Kidney (tissue), 22 donors: ENCODE measurements at places on chromosomes 3 and 15.

GRCh38 chr3:124843506-124844177 lies 43.5 kb downstream of the ITGB5 start:
- no peak for DNase-seq

DNA sequence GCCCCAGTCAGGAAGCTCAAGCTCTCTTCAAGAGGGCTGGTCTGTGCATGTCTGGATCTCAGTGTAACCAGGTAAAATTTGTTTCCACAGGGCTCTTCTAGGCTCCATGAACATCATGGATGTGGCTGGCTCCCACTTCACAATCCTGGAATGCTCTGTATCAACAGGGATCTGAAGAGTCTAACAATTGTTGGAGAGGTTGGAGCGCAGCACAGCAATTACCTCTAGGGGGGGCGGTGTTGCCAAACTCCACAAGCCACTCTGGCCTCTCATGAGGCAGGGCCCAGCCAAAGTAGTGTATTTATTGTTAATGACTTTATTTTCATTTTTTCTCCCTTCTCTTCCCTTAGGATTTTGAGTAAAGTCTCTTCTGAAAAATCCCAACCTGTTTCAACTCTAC lies 6.1 kb upstream of the EIF2B5 start:
- no peak for DNase-seq

DNA sequence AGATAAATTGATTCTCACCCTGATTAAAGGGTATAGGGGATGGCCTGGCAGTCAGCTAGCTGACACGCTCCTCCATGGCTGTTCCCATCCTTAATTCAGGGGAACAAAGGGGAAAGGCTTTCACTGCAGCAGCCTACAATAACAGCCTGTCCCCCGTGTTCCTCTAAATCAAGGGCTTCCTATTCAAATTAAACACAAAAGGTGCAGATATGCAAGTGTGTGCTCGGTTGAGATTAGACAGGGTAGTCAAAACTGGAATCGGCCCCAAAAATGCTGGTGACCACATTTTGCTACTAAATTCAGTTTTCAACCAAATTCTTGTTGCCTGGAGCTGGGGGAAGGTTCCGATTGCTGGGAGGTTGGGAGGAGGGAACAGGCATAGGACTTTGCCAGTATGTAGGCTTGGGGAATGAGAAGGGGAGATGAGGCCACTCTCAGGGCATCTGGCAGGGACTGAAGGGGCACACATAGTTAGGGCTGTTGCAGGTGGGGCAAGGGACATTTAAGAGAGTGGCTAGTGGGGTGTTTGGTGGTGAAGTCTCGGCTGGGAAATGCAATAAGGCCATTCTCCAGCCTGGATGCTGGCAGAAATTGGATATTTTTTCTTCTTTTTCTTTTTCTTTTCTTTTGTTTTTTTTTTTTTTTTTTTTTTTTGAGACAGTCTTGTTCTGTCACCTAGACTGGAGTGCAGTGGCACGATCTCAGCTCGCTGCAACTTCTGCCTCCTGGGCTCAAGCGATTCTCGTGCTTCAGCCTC lies 32.9 kb upstream of the CTSH start:
- no peak for DNase-seq

DNA sequence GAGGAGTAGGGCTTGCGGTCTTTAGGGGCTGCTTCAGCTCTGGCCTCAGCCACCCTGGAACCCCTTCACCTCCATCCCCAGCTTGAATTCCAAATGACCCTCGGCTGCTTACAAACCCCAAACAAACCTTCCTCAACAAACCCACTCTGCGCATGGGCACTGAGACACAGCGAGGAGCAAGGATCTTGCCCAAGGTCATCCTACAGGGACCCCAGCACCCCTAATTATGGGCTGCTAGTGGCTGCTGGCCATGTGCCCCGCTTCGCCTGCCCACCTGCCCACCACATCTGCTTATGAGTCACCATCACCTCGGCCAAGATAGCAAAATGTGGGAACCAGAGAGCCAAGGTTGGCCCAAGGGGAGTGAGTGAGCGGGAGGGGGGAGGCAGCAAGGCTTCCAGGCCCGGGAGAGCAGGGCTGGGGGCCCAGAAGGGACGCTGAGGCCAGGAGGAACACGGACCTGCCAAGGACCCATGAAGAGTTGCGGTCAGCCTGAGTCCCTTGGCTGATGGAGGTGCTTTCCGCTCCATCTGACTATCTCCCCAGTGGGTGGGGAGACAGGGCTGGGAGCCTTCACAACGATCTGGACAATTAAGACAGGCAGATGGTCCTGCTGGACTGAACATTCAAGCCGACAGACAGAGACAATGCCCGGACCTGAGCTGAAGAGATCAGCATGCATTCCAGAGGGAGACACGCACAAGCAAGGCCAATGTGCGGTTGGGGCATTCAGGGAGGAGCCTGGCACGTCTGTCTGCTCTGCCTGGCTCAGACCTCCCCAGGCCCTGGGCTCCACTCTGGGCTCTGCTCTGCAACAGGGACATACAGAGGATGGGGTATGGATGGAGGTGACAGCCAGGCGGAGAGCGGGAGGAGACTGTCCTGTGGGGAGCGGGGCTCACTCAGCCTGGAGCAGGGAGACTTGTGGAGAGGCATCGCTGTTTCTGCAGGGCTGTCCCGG lies 10.8 kb upstream of the GRIP2 start:
- DNase-seq = no peak

DNA sequence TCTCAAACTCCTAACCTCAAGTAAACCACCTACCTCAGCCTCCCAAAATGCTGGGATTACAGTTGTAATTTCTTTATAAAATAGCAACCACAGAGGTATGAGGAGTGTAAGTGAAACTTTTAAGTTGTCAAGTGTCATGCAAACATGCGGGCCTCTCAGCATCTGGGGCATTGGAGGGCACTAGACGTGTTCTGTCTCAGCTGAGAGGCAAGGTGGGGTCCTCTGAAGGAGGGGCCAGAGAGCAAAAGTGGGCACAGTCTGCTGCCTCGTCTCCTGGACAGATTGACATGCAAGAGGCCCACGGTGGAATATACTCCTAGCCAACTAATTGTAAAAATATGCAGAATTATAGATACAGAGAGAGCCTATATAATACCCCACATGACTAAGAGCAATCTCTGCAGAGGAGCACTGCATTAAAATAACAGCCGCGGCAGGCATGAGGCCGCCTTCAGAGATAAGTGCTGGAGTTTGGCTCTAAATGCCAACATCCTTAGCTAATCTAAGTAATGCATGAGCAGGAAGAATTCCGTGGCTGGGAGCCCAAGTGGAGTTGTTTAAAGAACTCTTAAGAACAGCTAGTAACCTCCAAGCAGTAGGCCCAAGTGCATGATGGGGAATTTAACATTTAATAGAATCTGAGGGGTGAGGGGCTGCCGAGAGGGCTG lies 87.8 kb upstream of the RNU6-1 start:
- DNase-seq = peak; percentile 45

DNA sequence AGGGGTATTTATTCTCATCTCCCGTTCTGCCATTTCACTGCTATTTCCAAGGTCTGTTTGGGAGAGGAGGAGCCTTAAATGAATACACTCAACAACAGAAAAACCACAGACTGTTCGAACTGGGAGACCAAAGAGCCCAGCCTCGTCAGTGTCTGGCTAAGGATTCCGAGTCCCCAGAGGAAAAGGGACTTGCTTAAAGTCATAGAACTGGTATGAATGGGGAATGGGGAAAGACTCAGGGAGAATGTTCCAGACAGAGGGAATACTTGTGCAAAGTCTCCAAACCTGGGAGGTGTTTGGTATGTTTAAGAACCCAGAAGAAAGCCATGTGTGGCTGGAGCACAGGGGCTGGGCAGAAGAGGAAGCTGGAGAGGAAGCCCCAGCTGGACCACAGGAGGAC lies 46.9 kb downstream of the FAM43A start:
- DNase-seq = no peak

GRCh38 chr3:24137334-24137733 lies 192.2 kb downstream of the NR1D2 start:
- no peak for DNase-seq

- DNase-seq = no peak
Observed at GRCh38 chr3:158617982-158618875, 26.1 kb upstream of the GFM1 start.
